ENCODE measurements at places on chromosomes 5 and 9.
A peak's percentile ranks its signal among the peaks of the same experiment; 100 is the strongest.

GRCh38 chr9:35958104-35958837 is at the start of gene OR2S2:
Gene OR2S2, minus strand, starts transcription at chr9:35958154. Its CDS starts 56 bp downstream, at chr9:35958098.
- no peak for DNase-seq

DNA sequence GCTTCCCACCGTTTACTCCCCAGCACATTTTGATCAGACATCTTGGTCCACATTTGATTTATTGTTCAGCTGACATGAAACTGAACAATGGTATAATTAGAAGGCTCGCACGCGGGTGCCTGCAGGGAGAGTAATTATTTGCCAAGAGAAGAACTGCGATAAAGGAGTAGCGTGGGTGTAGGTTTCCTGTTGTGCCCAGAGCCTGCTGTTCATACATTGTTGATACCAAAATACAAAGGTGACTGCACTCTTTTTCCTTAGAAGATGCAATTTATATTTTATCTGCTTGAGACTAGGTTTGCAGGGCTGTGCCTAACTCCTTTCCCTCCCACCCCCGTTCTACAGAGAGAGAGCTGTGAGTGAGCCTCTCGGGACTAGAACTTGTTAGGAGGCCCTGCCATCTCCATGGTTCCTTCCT is 241.8 kb upstream of the MSX2 start:
- DNase-seq: no peak

- no peak for DNase-seq
These were observed 59.5 kb downstream of the FBXO38 start for GRCh38 chr5:148443241-148443640.

DNA sequence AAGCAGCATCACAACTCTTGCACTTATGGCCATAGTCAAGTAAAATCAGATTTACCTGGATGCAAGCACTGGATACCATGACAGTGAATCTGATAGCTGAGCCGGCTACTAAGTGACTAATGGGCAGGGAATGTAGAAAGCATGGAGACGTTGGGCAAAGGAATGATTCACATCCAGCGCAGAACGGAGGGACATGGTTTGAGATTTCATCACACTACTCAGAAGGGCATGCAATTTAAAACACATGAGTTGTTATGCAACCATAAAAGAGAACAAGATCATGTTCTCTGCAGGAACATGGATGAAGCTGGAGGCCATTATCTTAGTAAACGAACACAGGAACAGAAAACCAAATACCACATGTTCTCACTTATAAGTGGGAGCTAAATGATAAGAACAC is 169.1 kb upstream of the PIK3R1 start:
- DNase-seq: peak; percentile 59

DNA sequence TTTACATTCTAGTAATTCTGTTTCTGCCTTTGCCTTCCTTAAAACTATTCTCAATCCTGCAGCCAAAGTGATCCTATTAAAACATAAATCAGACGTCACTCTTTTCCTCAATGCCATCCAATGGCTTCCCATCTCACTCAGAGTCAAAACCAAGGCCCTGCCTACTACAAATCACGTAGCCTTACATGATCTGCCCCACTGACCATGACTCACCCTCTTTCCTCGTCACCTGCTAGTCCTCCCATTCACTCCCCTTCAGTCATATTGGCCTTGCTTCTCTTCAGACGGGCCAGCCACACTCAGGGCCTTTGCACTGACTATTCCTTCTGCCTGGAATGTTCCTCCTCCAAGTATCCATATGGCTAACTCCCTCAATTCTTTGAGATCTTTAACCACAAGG is 39.0 kb upstream of the DMXL1 start:
- no peak for DNase-seq

DNA sequence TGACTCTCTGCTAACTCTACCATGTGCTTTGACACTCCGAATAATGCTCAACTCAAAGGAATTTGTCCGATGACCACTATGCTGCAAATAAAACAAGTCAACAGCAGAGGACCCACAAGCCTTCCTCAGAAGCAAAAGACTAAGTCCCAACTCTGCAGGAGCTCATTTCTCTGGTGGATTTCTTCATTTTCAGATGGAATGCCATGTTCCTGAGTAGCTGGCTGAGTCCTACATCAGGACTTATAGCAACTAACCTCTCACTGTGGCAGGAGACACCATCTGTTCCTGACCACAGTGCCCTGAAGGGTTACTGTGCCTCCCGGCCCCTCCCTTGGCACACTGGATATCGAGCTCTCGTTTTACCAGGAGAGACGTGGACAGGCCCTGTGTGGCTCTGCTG is 20.8 kb downstream of the LHFPL2 start:
- no peak for DNase-seq

GRCh38 chr9:5910413-5911057 is 19.8 kb downstream of the MLANA start:
- no peak for DNase-seq

GRCh38 chr5:44935262-44935661 is 126.5 kb downstream of the MRPS30 start:
- peak; percentile 66 for DNase-seq

DNA sequence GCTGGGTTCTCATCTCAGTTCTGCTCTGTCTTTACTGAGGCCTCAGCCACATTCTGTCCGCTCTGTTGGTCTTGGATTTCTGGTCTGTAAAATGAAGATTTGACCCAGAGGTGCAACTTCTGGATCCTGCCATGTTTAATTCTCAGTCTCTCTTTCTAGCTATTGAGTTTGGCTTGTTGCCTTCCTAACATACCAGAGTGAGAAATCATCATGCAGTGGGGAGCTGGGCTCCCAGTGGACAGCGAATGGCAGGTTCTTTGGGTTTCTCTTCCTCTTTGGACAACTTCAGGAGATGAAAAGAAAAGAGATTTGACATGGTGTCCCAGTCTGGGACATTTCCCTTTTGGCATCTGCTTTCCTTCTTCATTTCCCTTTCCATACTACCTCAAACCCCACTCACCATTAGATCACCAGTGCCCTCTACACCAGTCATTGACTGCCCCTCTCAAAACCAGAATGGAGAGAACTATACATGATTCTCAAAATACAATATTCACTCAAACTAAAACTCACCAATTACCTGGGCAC is 334.7 kb downstream of the ACTL7B start:
- DNase-seq: no peak

DNA sequence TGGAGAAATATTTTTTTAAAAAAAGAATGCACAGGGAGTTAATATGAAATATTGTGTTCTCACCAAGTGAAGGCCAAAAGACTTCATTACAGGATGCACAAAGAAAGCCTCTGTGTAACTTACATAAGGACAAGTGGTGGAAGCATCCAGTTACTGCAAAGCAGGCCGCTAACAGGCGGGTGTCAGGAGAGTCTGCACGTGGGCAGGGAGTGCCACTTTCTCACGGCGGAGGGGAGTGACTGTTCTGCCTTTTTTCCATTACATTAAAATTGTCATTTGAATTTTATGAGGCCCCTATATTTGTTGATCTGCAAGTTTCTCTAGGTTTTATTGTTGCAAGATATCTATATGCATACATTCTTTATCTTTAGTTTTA is 28.1 kb upstream of the SPATA31E1 start:
- peak; percentile 6 for DNase-seq

DNA sequence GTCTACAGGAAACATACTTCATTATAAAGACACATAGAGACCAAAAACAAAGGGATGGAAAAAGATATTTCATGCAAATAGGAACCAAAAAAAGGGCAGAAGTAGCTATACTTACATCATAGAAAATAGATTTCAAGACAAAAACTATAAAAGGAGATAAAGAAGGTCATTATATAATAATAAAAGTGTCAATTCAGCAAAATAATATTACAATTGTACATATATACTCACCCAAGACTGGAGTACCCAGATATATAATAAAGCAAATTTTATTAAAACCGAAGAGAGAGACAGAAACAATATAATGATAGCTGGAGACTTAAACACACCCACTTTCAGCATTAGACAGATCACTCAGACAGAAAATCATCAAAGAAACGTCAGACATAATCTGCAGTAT is 546.3 kb downstream of the PRDM9 start:
- DNase-seq: no peak

DNA sequence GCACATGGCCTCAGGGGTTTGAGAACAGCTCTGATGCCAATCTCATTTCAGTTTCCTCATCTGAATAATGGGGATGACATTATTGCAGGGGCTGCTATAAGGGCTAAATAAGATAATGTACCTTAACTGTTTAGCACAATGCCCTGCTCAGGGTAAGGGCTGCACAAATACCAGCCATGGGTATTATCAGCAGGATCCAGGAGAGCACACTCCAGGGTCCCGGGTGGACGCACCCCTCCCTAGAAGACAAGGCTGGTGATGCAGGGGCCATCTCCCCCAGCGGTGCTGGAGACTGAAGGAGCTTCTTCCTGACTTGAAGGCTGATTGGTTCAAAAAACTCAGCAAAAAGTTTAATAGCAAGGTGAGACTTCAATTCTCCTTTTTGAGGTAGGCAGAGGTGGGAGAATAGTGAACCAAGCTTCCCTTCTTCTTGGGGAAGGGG is 2.7 kb upstream of the CXXC5 start:
- peak; percentile 33 for DNase-seq

GRCh38 chr5:76412511-76412910 is 9.4 kb downstream of the IQGAP2 start:
- no peak for DNase-seq

Measured in islet precursor cell (in vitro differentiated cells).